ENCODE measurements at places on chromosomes 1 and 21. TPM values are rescaled to one million over a fixed set of nuclear protein-coding genes. Genes with fewer than 3 reads are reported as not detected.
A peak's percentile ranks its signal among the peaks of the same experiment; 100 is the strongest.

DNA sequence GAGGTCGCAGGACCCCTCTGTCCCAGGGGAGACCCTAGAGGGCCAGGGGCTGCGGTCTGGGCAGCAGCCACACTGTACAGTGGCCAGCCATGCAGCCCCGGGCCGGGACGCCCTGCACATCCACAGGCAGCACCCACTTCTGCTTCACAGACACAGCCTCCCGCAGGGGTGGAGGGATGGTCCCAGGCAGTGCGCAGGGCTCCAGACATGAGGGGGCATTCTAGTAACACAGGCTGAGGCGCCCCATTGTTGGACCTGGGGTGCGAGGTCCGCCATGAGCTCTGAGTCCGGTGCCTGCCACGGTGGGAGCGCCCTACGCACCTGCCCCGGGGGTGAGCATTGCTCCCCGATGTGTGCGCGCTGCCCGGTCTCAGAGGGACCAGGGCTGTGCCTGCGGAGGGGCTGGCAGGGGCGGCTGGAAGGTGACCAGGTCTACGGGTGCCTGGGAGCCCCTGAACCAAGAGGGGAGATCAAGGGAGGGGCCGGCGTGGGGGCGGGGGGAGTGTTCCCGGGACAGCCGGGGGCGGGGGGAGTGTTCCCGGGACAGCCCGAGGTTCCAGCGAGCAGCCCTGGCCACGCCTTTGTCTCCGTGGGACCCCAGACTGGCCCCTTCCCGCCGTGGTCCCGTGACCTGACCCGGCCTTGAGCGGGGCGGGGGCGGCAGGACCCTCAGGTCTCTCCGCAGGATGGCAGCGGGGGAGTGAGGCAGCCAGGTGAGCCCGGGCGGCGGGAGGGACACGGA is 4.5 kb downstream of the MMEL1 start:
- DNase-seq = no peak

DNA sequence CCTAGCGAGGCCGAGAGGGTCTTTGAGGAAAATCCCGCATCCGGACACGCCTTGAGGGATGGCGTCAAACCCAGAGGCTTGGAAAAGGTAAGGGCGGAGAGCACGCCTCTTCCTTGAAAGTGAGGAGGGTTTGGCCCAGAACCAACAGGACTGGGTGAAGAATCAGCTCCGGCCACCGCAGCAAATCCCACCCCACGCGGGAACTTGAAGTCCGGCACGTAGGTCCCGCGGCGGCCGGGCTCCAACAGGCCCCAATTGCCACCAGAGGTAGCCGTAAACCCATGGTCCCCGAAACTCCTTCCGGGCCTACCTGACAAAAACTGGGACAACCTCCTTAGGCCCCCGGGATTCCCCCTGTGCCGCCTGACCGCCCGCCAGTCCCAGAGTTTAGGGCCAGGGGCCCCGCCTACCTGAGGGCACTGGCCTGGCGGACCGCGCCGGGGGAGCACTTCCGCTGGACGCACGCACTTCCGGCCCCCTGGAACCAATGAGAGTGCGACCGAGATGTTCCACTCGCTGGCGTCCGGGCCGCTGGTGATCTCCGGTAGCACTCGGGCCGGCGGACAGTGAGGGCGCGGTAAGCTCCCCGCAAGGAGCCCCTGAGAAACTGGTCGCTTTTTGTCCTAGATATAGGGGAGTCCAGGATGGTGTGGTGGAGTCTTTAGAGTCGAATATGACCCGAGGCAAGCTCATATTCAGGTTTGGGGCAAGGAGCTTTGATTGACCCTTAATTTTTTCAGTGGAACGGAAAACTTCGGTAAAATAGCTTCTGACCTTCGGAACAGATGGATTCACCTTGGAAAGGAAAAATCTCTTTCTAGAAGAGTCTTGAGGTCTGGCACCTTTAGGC is at the start of the genes LZIC and NMNAT1:
Gene LZIC, minus strand, starts transcription at position 453 of the 850 bp plus-strand sequence. CDS start 6,772 bp downstream, outside the sequence.
Gene NMNAT1, plus strand, starts transcription at position 537 of the 850 bp plus-strand sequence. CDS start 28,599 bp downstream, outside the sequence.
- peak; percentile 82 for DNase-seq

- DNase-seq = no peak
Observed at GRCh38 chr1:58849551-58849950, 65.7 kb upstream of the JUN start.

DNA sequence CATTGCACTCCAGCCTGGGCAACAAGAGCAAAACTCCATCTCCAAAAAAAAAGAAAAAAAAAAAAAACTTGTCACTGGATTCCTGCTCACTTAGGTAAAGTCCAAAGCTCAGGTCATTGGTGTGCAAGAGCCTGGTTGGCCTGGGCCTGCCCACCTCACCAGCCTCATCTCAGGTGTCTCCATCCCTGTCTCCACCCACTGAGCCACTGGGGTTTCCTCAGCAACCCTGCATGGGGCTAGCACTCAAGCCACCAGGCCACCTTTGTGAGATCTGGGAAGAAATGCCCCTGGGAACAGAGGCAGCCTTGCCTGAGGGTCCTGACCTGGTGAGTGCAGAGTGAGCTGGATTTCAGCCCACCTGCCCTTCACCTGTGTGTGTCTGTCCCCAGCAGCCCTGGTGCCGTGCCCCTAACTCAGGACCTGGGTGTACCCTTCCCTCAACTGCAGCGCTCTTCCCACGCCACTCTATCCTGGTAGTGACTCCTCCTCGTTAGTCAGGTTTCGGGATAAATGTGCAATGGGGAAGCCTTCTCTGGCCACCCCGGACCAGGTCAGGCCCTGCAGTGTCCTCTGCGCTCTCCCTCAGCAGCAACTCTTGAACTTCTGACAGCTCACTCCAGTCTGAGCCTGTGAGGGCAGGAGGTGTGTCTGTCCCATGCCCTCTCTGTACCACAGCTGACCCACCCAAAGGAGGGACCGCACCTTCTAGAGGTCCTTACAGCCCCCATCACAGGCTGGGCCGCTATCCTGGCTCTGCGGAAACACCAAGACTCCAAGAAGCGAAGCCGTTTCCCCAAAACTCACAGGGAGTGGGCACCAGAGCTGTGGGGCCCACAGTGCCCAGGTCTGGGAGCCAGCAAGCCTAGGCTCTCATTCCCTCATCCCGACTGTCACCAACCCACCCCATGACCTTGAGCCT is 3.3 kb downstream of the PDZK1IP1 start:
- no peak for DNase-seq

DNA sequence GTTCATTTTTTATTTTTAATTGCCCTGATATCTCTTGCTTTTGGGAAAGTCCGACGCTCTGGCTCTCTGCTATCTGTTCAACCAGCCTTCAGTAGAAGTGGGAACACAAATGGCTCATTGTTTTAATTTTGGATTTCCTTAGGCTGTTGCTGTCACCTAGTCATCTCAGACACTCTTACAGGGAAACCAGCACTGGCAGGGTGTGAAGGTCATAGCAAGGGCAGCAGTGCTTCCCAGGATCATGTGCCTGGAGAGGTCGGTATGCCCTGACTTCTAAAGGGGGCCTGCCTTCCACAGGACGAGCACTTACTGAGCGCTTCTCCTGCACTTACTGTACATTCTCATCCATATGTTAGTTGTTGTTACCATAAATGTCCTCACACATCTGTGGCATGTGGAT is 224.2 kb downstream of the DISC1 start:
- no peak for DNase-seq

The FAM167B gene
- total RNA-seq = 3.8 TPM

All from progenitor cell of endocrine pancreas (in vitro differentiated cells).